ENCODE measurements at places on chromosomes 3 and 15. TPM values are rescaled to one million over a fixed set of nuclear protein-coding genes. Genes with fewer than 3 reads are reported as not detected.
A peak's percentile ranks its signal among the peaks of the same experiment; 100 is the strongest.

GRCh38 chr3:56610669-56611335 is 53.8 kb downstream of the CCDC66 start:
- H3K27ac ChIP-seq = no peak overlapping the region
- no peaks in the 10 kb centered on the region for H3K27me3 ChIP-seq
- no peak for DNase-seq
- peaks cover 61% of the 10 kb centered on the region for H3K36me3 ChIP-seq

GRCh38 chr15:59662260-59662659 is 4.9 kb upstream of the GTF2A2 start:
- H3K27me3 ChIP-seq = no peaks in the 10 kb centered on the region
- no peak overlapping the region for H3K4me3 ChIP-seq
- no peak for DNase-seq
- no peak overlapping the region for H3K27ac ChIP-seq
- peaks cover 38% of the 10 kb centered on the region for H3K36me3 ChIP-seq
- H3K4me1 ChIP-seq = no peaks in the 10 kb centered on the region

DNA sequence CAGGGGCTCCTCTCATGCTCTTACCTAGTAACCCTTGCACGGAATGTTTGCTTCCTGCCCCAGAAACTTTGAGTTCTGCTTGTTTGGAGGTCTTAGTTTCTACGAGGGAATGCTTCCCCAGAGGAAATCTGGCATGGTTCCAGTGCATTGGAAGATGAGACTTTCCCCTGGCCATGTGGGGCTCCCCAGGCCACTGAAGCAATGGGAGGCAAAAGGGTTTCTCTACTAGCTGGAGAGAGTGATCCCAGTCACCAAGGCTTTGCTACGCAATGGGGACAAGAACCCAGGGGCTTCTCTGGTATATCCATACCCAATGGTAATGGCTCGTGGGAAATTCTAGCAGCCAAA is 44.2 kb upstream of the RPL32 start:
- H3K4me1 ChIP-seq = no peaks in the 10 kb centered on the region
- peaks cover 4% of the 10 kb centered on the region for H3K36me3 ChIP-seq
- H3K4me3 ChIP-seq = no peak overlapping the region
- no peak for DNase-seq
- no peak overlapping the region for H3K27ac ChIP-seq

DNA sequence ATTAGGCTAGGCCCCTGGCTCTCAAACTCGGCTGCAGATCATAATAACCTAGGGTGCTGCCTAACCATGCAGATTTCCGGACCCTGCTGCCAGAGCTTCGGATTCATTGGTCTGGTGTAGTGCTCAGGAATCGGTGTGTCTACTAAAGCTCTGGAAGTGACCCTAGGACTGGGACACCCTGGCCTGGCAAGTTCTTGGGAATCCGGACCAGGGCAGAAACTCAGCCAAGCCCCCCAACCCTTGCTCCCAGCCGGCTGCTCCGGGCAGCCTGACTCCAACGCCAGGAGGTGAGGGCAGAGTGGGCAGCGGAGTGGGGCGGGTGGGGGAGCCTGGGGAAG is 23.0 kb downstream of the IGDCC3 start:
- DNase-seq = no peak
- H3K27ac ChIP-seq = no peak overlapping the region
- peaks cover 2% of the 10 kb centered on the region for H3K4me1 ChIP-seq
- peaks cover 27% of the 10 kb centered on the region for H3K36me3 ChIP-seq
- peaks cover 5% of the 10 kb centered on the region for H3K27me3 ChIP-seq
- H3K4me3 ChIP-seq = peak overlapping the region; percentile 21

DNA sequence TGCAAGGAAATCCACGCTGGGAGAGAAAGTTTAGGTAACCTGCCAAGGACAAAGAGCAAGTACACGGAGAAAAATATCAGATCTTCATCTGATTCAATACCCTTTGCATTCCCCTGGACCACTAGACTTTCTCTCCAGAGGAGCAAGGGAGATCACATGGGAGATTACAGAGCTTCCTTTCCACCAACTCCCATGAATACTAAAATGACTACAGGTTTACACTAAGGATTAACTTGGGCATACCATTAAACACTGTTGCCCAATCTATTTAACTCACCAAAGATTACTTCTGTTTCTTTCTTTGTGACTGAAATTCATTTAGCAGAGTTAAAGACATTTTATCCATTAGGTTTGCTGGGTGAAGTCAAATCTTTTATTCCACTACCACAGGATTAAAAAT is 71.2 kb downstream of the RYK start:
- no peaks in the 10 kb centered on the region for H3K27me3 ChIP-seq
- no peak overlapping the region for H3K4me3 ChIP-seq
- H3K4me1 ChIP-seq = no peaks in the 10 kb centered on the region
- no peak for DNase-seq
- H3K36me3 ChIP-seq = peaks cover 24% of the 10 kb centered on the region

- no peak overlapping the region for H3K27ac ChIP-seq
- H3K27me3 ChIP-seq = no peaks in the 10 kb centered on the region
- H3K36me3 ChIP-seq = no peaks in the 10 kb centered on the region
- no peak overlapping the region for H3K4me3 ChIP-seq
Measured at GRCh38 chr3:166285001-166285400, 447.8 kb upstream of the BCHE start.

DNA sequence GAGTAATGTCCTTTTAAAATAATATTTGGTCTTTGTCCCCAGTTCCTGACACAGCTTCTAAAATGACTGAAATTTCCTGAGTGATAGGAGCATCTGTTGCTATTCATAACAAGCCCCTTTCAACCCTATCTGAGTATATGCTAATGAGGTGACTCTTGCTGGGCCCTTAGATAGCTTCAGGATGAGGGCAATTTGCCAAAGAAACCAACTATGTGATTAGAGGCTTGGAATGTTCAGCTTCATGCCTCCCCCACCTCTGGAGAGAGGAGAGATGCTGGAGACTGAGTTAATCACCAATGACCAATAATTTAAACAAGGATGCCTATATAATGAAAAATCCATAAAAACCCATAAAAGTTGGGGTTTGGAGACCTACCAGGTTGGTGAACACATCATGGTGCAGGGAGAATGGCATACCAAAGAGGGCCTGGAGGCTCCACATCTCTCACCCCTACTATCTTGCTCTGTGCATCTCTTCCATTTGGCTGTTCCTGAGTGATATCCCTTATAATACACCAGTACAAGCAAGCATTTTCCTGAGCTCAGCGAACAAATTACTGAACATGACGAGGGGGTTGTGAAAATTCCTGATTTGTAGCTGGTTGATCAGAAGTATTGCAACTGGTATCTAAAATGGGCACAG is 189.2 kb downstream of the ECT2 start:
- H3K27me3 ChIP-seq = no peaks in the 10 kb centered on the region
- DNase-seq = no peak
- H3K4me1 ChIP-seq = peaks cover 4% of the 10 kb centered on the region
- no peak overlapping the region for H3K4me3 ChIP-seq
- no peaks in the 10 kb centered on the region for H3K36me3 ChIP-seq

GRCh38 chr3:150920236-150920635 is 15.0 kb upstream of the MINDY4B start:
- H3K4me3 ChIP-seq = no peak overlapping the region
- DNase-seq = no peak
- no peaks in the 10 kb centered on the region for H3K27me3 ChIP-seq
- no peak overlapping the region for H3K27ac ChIP-seq

GRCh38 chr3:15769256-15769915 is 28.4 kb downstream of the ANKRD28 start:
- no peak overlapping the region for H3K4me3 ChIP-seq
- H3K27ac ChIP-seq = no peak overlapping the region
- H3K27me3 ChIP-seq = no peaks in the 10 kb centered on the region
- DNase-seq = no peak
- H3K36me3 ChIP-seq = no peaks in the 10 kb centered on the region
- H3K4me1 ChIP-seq = no peaks in the 10 kb centered on the region

DNA sequence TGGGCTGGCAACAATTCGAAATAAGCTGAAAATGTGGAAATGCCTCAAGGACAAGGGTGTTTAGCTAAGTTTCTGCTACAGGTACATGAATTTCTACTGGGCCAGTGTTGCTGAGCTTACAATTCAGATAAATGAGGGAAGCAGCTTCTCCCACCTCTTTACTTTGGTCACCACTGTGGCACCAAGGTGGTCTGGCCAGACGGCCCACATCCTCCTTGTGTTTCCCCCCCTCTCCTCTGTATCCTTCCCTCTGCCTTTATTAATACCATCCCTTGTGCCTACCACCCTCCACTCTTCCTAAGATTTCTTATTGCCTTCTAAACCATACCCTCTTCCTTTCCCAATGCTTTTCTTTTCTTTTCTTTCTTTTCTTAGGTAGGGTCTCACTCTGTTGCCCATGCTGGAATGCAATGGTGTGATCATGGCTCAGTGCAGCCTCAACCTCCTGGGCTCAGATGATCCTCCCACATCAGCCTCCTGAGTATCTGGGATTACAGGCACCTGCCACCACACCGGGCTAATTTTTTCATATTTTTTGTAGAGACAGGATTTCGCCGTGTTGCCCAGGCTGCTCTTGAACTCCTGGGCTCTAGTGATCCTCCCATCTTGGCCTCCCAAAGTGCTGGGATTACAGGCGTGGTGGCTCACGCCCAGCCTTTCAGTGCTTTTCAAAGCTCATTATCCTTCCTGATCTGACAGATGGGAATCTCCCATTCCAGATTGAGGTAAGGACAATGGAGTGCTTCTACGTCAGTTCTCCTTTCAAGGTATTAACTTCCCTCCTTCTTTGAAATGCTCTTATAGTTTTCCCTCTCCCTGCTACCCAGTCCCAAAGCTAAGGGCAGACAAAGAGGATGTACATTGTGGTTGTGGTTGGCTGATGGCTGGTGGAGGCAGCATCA is 14.8 kb downstream of the ANXA2 start:
- H3K4me1 ChIP-seq = no peaks in the 10 kb centered on the region
- DNase-seq = no peak
- H3K27ac ChIP-seq = no peak overlapping the region
- no peak overlapping the region for H3K4me3 ChIP-seq
- H3K36me3 ChIP-seq = peaks cover 12% of the 10 kb centered on the region

- DNase-seq = no peak
- peaks cover 12% of the 10 kb centered on the region for H3K4me1 ChIP-seq
- H3K4me3 ChIP-seq = no peak overlapping the region
Measured at GRCh38 chr3:66625505-66626216, 124.8 kb upstream of the LRIG1 start.

DNA sequence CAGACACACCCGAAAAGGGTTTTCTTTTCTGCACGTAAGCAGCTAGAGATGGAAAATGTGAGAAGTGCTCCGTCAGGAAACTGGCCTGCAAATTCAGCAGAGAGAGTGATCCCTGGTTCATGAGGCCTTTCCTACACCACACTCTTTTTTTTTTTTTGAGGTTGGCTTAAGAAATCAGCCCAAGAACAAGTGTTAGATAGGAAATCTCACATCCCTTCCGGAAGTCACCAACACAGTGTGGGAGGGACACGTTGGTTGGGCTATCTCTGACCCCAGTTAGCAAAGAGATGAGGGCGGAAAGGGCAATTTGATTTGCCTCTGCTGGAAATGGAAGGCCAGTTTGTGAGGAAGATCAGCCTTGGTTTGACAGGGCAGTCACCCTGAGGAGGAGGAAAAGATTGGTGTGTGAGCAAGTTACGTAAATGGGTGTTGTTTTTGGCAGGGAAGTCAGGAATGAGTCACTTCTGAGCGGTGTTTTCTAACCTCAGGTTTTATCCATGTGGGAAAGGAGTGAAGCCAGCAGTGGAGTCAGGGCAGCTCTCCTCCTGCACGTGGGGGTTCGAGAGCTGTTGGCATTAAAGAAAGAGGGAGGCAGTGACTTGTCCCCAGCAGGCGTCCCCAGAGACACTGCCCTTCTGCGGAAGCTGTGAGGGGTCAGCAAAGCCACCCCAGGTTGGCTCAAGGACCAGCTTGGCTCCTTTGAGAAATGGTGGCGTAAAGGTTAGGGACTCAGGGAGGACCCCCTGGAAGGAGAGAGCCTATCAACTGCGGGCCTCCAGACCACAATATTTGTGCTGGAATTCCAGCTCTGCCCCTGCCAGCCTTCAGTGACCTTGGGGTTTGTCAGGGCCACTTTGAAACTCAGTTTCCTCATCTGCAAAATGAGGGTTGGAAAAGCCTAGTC is 237.6 kb upstream of the BHLHE40 start:
- no peaks in the 10 kb centered on the region for H3K36me3 ChIP-seq
- no peak overlapping the region for H3K4me3 ChIP-seq
- H3K27ac ChIP-seq = no peak overlapping the region
- DNase-seq = no peak
- no peaks in the 10 kb centered on the region for H3K27me3 ChIP-seq

DNA sequence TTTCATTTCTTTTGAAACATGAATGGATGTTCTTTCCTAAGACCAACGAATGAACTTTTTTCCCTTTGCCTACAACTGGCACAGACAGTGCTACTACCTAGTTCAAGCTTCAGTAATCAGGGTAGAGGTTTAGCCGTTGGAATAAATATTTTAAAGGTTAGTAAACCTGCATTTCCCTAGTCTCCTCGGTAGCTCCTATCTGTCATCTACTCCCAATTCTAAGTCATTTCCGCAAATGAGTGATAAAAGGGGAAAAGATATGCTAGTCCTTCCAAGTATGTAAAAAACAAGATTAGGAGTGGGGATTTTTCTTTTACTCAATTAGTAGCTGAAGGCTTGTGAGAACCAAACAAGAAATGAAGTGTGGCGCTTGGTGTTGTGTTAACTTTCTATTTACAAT is 15.2 kb downstream of the SLTM start:
- H3K36me3 ChIP-seq = peaks cover 60% of the 10 kb centered on the region
- H3K27me3 ChIP-seq = no peaks in the 10 kb centered on the region
- no peak overlapping the region for H3K4me3 ChIP-seq

DNA sequence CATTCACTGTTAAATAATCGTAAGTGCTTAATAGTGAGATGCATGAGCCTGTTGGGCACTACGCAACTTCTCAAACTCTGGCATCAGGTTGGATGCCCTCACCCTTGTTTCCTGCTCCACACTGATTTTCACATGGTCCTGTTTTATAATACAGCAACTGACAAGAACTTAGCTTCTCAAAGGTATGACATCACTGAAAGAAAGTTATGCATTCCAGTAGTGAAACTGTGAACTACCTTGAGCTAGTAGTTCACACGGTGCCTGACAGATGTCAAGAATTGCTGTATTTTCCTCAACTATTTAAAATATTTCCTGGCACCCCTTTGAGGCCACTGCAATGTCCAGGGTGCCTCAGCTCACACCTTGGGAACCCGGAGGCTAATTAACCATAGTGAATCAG is 327.5 kb downstream of the RORA start:
- no peaks in the 10 kb centered on the region for H3K4me1 ChIP-seq
- no peak overlapping the region for H3K27ac ChIP-seq
- no peaks in the 10 kb centered on the region for H3K27me3 ChIP-seq
- no peaks in the 10 kb centered on the region for H3K36me3 ChIP-seq

The CASR gene
- total RNA-seq = 0.02 TPM

The DNAH12 gene
- not detected for total RNA-seq

The MUC4 gene
- total RNA-seq = 1.2 TPM

The CACNA1D gene
- 1.9 TPM for total RNA-seq

The SFMBT1 gene
- 15.4 TPM for total RNA-seq

The ZIC4 gene
- not detected for total RNA-seq
